ENCODE measurements at places on chromosomes 1 and 21.
A peak's percentile ranks its signal among the peaks of the same experiment; 100 is the strongest.

DNA sequence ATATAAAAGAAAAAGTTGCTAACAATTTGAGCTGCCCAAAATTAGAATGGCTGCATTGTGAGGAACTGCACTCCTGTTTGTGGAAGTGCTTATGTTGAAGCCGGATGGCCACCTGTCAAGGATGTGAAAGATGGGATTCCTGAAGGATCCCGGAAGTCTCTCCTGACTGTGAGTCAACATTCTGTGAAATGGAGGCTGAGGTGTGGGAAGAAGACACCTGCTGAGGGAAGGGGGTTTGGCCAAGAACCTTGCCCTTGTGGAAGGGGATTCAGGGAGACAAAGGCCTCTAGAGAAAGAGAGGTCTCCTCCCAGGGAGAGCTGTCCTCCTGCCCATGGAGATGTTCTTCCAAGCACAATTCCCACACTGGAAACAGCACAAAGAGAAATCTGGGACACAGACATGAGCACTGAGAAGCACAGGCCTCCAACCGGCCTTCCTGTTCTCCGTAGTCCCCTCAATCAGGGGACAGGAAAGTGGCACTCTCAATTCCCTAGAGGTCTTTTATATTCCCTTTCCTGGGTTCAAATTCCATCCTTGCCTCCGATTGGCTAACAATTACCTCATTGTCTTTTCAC, 70.5 kb downstream of the CD2 start:
- no peak for DNase-seq

GRCh38 chr1:167500283-167500860, 18.0 kb downstream of the CD247 start:
- DNase-seq = no peak

GRCh38 chr1:98090351-98090750, 169.5 kb upstream of the DPYD start:
- no peak for DNase-seq

DNA sequence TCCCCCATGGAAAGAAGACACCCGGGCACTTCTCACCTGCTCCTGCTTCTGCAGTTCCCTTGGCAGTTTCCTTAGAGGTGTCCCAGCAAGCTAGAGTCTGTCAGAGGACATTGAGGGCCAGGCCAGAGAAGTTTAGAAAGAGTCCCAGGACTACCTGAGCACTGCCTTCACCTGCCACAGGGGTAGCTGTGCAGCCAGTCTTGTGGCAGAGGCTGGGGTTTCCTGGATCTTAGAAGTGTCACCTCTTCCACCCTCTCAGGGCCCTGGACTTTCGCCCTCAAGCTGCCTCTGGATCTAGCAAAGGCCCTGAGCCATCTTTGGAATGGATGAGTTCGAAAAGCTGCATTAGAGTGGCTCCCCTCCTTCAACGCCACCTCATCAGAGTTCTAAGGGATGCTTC, 34.9 kb upstream of the BTG2 start:
- peak; percentile 31 for DNase-seq

DNA sequence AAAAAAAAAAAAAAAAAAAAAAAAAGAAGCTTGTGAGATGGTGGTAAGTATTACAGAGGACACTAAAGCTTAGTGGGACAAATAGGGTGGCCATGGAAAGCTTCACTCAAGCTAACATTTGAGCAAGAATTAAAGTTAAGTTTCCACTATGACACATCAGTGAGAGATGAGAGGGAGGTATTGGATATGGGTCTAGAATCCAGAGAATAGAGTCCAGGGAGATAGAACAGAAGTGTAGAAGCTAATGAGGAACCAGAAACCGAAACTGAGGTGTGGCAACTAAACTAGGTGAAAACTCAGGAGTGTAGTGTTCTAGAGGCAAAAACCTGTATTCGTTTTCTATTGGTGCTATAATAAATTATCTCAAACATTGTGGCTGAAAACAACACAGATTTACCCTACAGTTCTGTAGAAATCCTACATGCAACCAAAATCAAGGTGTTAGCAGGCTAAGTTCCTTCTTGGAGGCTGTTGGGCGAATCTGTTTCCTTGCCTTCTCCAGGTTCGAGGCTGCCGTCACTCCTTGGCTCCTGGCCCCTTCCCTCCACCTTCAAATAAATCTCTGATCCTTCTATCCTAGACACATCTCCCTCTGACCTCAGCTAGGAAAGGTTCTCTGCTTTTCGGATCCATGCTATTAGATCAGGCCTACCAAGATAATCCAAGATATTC, 36.2 kb downstream of the PTP4A2 start:
- DNase-seq = no peak

DNA sequence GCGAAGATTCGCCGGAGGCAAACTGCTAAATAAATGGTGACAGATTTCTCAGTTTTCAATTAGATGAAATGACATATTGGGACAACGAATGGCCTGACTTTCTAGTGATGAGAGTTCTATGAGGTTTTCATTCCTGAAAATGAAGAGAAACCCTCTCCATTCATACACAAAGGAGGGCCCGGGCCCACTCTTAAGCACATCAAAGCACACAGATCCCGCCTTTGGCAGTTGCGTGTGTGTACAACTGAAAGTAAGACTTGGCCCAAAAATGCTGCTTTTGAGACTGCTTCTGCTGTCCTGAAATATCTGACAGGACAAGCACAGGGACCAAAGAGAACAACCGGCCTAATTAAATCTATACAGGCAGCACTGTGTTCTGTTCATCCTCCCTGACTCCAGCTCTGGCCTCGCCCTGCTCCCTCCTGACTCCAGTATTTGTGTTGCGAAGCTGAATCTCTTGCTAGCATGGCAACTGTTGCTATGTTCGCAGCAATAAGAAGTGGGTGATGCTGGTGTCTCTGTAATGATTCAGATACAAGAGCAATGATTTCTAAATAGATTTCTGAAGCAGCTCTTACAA, 7.4 kb downstream of the LRRC53 start:
- no peak for DNase-seq

DNA sequence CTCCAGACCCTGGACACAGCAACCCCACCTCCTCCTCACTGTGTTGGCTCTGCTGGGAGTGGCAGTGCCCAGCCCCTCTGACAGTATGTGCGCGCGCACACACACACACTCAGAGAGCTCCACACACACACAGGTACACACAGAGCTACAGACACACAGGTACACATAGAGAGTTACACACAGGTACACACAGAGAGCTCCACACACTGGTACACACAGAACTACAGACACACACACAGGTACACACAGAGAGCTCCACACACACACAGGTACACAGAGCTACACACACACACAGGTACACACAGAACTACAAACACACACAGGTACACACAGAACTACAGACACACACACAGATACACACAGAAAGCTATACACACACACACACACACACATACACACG, 6.3 kb upstream of the PRKCZ start:
- DNase-seq = no peak

- no peak for DNase-seq
Measured at GRCh38 chr21:44920694-44921604, at the start of gene ITGB2. Gene ITGB2, minus strand, starts transcription at chr21:44920899. Its CDS starts 10,117 bp downstream, at chr21:44910782.

DNA sequence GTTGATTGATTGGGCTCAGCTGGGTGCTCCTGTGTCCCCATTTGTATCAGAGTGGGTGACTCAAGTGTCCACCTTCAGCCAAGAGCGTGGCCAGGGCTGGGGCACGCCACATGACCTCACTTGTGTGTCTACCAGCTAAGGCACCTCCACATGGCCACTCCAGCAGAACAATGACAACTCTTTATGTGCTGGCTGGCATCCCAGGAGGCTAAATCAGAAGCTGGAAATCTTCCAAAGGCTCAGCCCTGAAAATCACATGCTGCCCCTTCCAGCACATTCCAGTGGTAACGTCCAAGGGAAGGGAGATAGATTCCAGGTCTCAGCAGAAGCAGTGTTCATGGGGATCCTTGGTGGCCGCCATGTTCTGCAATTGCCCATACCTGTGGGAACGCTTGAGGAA, 585.5 kb downstream of the AJAP1 start:
- DNase-seq = no peak

DNA sequence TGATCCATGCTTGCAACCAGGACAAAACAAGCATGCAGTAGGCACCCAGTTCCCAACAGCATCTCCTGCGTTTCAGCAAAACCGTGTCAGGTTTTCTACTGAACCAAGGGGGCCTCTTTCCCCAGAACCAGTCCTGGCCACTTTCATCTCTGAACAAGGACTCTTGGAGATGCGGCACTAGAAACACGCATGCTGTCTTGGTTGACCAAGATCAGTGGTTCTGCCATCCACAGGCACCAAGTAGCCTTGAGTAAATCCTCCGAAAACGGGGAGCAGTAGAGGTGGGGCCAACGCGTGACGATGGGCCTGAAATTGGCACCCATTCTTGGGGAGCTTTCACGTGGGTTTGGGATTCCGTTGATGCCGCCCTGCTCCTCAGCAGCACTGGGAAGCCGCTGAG, 62.5 kb upstream of the AJAP1 start:
- DNase-seq = no peak

GRCh38 chr1:38084700-38085099, 38.1 kb upstream of the POU3F1 start:
- no peak for DNase-seq

DNA sequence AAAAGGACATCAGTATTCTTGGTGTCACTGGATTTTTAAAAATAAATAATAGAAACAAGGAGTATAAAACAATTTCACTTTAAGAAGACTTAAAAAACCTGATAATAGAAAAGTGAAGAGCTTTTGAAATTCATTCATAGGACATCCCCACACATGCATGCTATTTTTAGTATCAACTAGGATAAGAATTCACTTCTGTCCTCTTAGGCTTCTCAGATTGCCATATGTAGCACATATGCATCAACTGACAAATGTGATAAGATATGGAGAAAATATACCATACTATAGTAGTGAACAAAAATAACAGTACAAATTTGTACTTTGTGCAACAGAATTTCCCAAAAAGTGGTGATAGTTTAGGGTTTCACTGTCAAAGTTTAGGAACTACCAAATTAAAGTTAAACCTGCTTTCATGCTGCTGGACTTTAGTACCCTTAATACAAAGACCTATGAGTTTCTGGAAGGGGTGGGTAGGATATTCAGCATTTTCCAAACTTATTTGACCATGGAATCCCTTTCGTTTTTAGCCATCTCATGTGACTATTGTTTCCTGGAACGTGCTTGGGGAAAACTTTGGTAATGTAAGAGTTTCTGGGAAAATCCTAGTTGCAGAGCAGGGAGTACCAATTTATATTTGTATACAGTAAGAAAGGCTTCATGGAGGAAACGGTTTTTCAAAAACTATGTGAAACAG, 19.8 kb downstream of the RPRD2 start:
- no peak for DNase-seq

- no peak for DNase-seq
Measured at GRCh38 chr1:31696242-31696641, 7.6 kb downstream of the COL16A1 start.

- DNase-seq = no peak
Measured at GRCh38 chr1:67394548-67394947, 35.7 kb downstream of the SERBP1 start.

- no peak for DNase-seq
Measured at GRCh38 chr1:162904579-162904978, 43.6 kb upstream of the CCDC190 start.

DNA sequence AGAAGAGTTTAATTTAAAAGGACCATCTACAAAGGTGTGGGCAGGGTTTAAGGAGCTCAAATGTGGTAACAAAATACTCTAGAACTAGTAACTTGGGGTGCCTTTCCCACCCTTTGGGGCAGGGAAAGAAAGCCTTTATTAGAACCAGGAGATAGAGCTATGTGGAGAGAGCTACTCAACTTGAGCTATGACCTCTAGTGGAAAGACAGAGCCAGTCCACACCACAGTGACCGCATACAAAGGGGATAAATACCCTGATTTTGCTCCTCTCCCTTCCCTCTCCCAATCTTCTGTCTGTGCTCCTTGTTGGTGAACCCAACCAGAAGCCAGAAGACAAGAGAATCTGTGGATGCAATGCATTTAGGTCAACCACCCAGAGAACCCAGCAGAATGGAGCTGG, 54.4 kb upstream of the JAK1 start:
- no peak for DNase-seq

DNA sequence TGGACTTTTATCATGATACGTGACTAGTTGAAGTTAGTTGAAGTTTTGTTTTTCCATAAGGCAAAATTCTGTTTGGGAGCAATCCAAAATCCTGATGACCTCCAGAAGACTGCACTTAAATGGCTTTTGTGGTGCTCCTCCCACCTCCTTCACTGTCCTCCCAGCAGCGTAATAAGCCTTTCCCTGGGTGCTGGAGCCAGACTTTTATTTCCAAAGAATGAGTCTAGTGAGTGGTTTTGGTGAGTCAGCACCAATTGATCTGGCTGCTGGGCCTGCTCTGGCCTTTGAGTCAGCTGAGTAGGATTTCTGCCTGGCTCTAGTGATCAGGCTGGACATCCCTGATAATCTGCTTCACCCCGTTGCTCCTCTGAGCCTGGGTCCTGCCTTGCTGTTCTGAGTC, 21.7 kb upstream of the KCND3 start:
- DNase-seq = no peak

- DNase-seq = no peak
Measured at GRCh38 chr21:38531591-38531990, 33.3 kb upstream of the ERG start.

DNA sequence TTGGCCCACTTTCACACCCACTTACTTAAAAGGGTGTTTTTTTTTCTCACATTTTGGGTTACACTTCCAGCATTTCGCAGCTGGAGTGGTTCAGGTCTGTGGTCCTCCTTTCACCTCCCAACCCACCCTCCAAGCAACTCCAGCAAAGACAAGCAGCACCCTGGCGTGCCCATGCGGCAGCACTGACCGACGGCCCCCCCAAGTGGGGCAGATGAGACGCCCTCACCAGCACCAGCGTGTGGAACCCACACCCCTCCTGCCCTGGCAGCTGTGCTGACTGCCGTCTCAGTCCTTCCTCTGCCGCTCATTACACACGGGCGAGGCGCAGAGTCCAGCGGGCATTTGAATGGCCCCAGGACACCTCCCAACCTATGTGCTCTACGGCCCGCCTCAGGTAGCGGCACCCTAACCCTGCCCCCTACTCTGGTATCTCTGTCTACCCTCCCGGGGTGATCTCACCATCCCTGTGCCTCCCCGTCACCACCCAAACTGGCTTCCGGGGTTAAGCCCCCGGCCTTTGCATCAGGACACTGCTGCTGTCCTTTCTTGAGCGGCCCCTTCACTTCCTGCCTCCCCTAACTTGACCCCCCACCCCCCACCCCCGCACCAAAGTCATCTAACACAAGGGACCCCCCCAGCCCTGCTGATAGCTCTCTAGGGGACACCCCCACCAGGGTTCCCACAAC, 10.9 kb downstream of the LSS start:
- DNase-seq = no peak

DNA sequence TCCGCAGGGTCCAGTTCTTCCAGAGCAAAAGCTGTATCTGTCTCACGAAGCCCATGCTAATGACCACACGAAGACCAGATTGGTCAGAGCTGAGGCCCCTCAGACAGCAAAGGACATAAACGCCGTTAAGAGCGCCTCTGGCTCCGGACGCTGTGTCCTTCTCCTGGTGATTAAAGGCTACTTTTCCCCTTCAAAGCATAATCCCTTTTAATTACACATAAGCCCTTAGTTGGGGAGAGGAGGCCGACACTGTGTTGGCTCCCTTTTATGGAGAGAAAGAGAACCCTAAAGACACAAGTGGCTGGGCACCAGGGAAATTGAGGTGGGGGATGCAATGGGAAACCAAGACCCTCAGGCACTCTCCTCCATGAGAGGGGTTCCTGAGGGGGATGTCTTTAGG, at the start of gene ABCA4:
TSS of gene ABCA4 (minus strand) at position 158 of the 400 bp plus-strand sequence. CDS start at position 55, 103 bp downstream.
- DNase-seq = no peak
